ENCODE measurements at places on chromosomes 6 and 20.

GRCh38 chr6:161076181-161076677, 84.7 kb downstream of the MAP3K4 start:
- DNase-seq, result peak; percentile 53

DNA sequence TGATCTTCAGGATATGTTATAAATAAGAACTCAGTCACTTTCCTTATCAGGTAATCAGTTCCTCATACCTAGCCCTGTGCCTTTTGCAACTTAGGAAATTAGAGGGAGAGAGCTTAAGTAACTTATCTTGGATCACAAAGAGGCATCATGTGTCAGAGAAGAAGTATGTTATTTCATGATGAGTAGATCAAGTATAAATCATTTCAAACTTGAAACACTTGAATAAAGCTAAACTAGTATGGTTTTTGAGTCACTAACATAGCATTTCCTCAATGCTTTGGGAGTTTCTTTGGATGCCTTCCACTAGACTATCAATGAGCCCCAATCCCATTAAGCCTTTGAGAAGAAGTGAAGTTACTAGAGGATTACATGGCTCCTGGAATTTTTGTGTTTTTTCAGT, 102.6 kb upstream of the TNFAIP3 start:
- DNase-seq, result no peak

DNA sequence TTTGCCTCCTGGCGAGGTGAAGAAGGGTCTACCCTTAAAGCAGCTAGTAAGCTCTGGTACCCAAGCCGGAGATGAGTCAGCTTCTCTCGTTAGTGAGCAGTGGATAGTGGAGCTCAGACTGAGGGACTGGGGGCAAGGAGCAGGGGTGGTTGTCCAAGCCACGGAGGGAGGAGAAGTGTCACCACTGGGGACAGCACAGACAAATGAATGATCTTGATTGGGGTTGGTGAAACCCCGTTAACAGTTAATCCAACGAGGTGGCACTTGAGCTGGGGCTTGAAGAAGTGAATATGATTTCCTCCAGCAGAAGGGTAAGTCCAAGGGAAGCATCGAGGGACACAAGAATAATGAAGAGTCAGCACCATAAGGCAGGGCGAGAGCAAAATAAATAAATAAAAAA, 43.0 kb downstream of the JARID2 start:
- DNase-seq, result no peak

- DNase-seq, result no peak
These were observed 57.2 kb downstream of the RIPOR3 start for GRCh38 chr20:50634191-50634590.

DNA sequence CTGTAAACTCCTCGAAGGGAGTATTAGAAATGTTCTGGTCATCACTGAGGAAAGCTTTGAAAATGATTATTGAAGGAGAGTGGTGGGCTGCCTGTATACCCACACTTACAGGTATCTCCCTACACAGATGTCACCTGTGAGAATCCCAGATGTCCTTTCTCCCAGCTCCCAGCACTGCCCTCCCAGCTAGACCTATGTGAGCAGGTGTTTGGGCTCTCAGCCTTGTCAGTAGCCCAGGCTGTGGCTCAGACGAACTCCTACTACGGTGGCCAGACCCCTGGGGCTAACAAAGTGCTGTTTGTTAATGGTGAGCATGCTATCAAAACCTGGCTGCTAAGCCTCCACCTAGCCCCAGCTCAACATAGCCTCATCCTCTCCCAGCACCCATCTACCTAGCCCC, 7.1 kb downstream of the PRSS16 start:
- DNase-seq, result no peak

DNA sequence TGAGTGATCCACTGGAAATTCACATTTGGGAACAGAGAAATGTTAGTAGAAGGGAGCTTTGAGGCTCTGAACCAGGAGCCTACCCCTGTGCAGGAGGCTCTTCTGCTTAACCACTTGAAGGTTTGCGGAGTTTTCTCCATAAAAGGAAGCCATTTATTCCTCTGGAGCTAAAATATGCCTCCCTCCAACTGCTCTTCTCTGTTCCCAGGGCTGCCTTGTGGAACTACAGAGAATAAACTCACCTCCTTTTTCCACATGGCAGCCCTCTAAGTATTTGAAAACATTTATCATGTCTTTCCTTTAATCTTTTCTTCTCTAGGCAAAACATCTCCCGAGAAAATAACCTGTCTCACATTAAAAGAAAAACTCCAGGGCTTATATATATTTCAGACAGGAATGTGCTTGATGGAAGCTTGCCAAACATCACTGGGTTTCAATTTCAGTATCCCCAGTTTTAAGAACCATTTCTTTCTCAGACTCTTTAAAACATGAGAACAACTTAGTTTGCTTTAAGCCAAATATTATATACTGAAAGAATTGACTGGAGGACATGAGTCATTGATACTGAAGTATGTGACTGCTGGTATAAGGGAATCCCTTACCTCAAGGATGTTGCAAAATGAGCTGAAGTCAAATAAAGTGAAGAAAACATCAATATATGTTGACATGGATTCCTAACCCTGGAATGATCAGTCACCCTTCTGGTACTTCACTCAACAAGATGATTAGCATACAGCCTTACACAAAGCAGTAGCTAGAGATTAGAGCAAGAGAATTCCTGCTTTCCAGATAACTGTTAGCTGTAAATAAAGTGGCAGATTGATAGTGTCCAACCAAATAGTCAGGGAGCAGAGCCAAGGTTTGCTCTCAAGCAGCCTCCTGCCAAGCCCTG, 74.0 kb downstream of the ZBTB2 start:
- peak; percentile 70 for DNase-seq

DNA sequence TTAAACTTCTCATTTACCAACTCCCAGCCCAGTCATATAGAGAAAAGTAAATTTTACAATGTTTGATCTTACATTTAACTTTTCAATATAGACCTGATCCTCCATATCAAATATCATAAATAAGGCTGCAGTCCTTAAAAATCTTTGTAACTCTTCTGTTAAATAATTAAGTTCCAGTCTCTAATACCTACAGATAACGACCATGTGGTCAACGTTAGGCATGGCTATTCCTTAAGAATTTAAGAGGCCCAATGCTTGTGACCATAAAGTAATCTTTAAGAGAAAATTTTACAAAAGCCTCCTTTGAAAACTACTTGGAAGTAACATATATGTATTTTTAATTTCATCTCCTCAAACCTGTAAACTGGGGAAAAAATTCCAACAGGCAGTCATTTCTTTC, 1.6 kb downstream of the FBXO5 start:
- DNase-seq, result no peak

GRCh38 chr6:143159001-143159400, 98.3 kb downstream of the AIG1 start:
- DNase-seq, result no peak

- DNase-seq, result no peak
These were observed 71.0 kb downstream of the PREP start for GRCh38 chr6:105331927-105332326.

- DNase-seq, result peak; percentile 66
These were observed 44.8 kb downstream of the STK4 start for GRCh38 chr20:45011108-45011526.

DNA sequence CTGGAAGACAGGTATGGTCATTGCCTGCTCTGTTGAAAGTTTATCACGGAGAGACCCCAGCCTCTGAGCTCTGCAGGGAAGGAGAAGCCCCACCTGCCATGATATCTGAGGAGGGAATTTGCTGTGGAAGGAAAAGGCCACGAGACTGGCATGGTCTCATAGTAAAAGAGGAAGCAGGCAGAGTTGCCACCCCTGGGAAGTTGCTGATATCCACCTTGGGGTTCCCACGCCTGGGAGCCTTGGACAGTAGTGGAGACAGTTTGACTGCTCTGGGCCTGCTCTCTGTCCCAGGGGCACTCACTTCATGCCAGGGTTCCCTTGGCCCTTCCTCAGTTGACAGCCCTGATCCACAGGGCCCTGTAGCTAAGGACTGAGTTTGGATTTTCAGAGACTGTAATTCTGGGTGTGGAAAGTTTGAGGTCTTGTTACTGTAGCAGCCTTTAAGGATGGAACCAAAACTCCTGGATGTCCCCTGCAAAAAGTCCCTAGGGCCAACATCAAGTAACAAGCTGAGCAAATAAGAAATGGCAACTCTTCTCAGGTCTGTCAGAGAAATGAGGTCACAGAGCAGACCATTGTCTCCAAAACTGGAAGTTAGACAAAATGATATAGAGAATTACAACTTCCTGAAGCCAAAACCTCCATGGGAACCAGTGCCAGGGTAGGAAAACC, 6.9 kb upstream of the SIRPB1 start:
- no peak for DNase-seq

DNA sequence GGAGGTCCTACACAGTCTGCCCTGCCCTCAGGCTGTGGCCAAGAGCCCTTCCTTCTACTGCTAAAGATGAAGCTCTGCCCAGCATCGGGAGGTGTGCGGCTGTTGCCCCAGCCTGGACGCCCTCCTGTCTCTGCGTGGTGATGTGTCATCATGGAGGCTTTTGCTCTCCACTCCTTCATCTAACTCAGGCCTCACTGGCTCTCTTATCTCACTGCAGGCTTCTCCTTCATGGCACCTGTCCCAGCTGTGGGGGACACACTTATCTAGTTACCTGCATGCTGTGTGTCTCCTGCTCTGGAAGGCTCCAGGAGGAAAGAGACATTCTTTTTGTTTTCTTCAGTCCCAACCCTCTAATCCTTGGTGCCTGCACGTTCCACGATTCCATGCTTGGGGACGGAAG, 89.1 kb downstream of the PSMG4 start:
- DNase-seq, result no peak

GRCh38 chr20:42938441-42939205, 251.1 kb downstream of the PTPRT start:
- DNase-seq, result peak; percentile 46

GRCh38 chr20:4068708-4069107, 53.4 kb upstream of the RNF24 start:
- no peak for DNase-seq

DNA sequence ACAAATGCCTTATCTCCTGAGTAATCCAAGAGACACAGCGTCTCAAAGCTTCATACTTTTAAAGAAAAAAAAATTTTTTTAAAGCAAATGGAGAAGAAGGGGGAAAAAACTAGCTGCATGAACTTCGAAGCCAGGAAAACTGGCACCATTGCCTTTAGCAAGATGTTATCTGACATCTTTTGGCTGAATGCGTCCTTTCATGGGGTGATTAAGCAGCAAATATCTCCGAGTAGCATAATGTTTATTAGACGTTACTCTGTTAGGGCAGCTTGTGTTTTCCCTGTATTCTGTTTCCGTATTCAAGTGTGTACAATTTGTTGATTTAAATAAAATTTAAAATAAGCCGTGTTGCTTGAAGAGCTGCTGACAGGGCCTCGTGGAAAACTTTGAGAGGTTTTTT, 76.5 kb upstream of the TSHZ2 start:
- peak; percentile 53 for DNase-seq

- peak; percentile 92 for DNase-seq
These were observed 9.3 kb upstream of the ID1 start for GRCh38 chr20:31595654-31596411.

- DNase-seq, result no peak
These were observed 56.6 kb upstream of the RIN2 start for GRCh38 chr20:19701429-19701828.

GRCh38 chr20:57546956-57547649, 13.8 kb upstream of the PCK1 start:
- no peak for DNase-seq

DNA sequence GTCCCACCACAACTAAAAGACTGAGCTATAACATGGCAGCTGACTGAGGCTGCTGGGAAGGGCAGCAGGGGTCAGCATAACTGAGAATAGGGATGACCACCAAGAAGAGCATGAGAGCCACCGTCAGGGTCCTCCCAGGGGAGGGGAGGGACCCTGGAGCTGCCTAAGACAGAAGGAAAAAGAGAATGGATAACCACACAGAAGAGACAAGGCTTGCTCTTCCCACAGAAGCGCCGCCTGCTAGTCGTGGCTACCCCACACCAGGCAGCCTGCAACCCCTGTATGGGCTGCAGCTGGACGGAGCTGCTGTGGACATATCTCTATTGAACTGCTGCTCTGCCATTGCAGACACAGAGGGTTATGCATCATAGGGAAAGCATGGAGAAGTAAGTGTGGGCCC, 132.0 kb upstream of the CHD6 start:
- no peak for DNase-seq

DNA sequence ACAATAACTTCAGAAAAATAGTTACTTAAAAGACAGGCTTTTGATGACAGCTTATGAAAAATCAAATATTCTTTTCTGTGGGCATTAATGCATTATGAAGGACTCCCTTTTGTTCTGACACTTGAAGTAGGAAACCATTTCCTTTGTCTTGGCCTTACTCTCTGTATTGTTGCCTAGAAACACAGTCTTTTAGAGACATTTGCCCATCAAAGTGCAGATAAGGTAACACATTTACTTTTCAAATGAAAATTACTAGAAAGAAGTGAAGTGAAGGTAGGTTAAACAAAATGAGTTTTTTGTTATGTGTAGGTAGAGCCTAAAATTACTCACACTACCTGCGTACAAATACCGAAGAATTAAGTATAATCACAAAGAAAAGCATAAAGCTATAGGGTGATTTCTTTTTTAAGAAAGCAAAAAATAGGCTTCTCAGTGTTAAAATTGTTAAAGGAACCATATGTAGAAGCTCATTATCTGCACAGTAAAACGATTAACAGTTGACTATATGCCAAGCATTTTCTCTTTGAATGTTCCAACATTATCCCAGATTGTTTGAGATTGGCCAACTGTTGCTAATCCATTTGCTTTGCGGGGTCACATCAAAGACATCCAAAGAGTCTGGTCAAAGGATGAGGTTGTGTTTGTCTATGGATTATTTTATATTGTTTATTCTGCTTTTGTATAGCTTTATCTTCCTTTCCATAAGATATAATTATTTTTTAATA, 542.0 kb upstream of the RNF217 start:
- no peak for DNase-seq

- no peak for DNase-seq
These were observed 15.3 kb upstream of the NKAIN2 start for GRCh38 chr6:123788319-123788718.

- no peak for DNase-seq
These were observed 497.9 kb upstream of the JARID2 start for GRCh38 chr6:14747881-14748520.

GRCh38 chr20:21234806-21235483, 68.2 kb upstream of the XRN2 start:
- DNase-seq, result no peak

DNA sequence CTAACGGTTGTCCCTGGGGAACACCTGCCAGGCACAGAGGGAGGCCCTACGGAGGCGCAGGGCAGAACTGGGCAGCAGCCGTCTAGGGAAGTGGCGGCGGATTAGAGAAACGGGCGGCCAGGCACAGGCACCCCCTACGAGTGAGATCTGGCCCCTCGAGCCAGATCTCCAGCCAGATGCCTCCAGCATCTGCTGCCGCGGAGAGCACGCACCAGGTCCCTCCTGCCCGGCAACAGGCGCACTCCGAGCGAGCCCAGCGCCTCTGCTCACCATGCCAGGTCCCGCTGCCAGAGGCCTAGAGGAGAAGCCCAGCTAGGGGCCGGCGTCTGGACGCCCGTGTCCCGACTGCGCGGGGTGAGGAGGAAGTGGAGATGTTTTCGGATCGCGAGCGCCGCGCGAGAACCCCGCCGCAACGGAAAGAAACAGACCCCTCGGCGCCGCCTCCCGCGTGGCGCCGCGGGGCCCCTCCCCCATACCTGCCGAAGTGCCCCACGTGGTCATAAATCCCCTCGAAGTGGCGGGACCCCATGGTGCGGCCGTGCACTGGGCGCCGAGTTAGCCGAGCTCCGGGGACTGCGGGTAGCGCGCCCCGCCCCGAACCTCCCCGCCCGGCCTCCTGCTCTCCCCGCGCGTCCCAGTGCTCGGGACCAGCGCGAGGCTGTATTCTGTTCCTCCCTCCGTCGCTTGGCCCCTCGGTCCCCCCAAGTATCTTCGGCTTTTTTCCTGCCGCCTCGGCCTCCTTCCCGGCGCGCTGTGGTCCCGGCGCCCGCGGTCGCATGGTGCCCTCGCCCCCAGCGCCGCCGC, at the start of gene SLC22A16:
TSS of gene SLC22A16 (minus strand) at position 568 of the 804 bp plus-strand sequence. CDS start at position 529, 39 bp downstream.
- peak; percentile 19 for DNase-seq

- DNase-seq, result no peak
These were observed 30.7 kb upstream of the ZBP1 start for GRCh38 chr20:57650756-57651483.

Data from umbilical cord (tissue), 2 donors.